ENCODE measurements at places on chromosomes 11 and 22. TPM values are rescaled to one million over a fixed set of nuclear protein-coding genes. Genes with fewer than 3 reads are reported as not detected.

DNA sequence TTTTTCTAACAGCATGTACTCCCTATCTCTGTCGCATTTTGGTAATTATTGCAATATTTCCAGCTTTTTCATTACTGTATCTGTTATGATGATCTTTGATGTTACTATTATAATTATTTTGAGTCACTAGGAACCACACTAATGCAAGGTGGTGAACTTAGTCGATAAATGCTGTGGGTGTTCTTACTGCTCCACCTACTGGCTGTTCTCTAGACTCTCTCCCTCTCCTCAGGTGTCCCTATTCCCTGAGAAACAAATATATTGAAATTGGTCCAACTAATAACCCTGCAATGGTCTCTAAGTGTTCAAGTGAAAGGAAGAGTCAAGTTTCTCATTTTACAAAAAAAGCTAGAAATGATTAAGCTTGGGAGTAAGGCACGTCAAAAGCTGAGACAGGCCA is 10.5 kb downstream of the ARL14EP start:
- no peak for DNase-seq

DNA sequence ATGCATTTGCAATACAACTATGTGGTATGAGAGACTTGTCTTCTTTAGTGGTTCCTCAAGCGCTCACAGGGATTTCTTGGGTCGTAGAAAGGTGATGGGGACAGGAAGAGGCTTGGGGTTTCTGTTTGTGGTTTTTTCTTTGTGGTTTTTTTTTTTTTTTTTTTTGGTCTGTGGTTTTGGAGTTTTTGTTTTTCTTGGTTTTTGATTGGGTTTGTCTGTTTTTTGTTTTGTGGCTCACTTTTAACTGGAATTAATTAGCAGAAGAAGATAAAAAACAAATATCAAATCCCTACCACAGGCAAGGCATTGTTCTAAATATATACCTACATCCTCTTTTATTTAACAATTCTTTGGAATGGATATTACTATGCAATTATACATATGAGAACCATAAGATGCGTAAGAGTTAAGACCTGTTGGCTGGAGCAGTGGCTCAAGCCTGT is 5.5 kb downstream of the TTC28 start:
- DNase-seq = no peak

GRCh38 chr11:111379602-111380136 is 594 bp upstream of the POU2AF1 start:
- no peak for DNase-seq

GRCh38 chr11:38543311-38543710 is 1945.3 kb upstream of the RAG2 start:
- DNase-seq = no peak

DNA sequence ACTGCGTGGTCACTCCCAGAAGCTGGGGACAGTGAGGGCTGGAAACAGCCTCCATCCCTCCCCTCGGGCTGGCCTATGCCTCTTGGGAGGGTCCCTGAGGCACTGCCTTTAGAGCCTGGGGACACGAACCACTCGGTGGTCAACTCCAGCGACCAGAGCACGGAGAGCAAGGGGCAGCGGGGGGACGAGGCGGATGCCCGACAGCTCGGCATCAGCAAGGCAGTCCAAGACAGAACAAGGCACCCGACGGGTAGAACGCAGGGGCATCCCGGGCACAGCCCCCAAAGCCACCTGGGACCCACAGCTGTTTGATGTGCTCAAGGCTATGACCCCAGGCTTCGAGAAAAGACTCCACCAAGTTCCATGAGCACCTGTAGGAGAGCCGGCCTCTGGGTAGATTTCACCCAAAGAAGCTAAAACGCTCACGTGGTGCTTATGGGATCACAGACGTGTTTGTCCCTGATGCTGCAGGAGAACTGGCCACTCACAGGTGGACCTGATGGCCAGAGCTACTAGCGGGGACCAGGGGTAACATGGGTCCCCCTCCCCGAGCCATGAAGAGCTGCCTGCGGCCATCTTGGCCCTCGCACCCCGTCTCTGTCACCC is 510 bp upstream of the LSP1 start:
- no peak for DNase-seq

L3MBTL2 gene
- total RNA-seq = 18.2 TPM

OR8K5 gene
- not detected for total RNA-seq

GRCh38 chr22:49333206-49333605 is 494.5 kb downstream of the BRD1 start:
- no peak for DNase-seq

MOV10L1 gene
- total RNA-seq = 0.22 TPM

GRCh38 chr11:111683806-111684205 is 81.6 kb downstream of the SIK2 start:
- DNase-seq = no peak

JAM3 gene
- 18.3 TPM for total RNA-seq

GRCh38 chr11:16780146-16780545 is 41.7 kb downstream of the C11orf58 start:
- peak; percentile 55 for DNase-seq

GRCh38 chr11:116580799-116581198 is 192.0 kb downstream of the BUD13 start:
- no peak for DNase-seq

DNA sequence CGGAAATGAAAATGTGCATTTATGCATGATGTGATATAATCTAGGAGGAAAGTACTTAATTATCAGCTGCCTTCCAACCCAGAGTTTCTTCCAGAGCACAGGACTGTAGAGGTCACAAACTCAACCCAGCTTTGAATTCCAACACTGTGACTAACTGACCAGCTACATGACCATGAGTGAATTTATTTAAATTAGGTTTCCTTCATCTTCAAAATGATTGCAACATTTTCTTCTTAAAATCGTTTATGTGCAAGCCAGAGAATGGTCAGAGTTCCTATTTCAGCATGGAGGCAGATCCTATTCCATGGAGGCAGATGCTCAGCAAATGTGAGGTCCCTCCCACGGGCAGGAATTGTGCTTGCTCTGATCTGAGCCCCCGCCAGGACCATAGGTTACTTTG is 42.4 kb downstream of the OSBP start:
- DNase-seq = no peak

DNA sequence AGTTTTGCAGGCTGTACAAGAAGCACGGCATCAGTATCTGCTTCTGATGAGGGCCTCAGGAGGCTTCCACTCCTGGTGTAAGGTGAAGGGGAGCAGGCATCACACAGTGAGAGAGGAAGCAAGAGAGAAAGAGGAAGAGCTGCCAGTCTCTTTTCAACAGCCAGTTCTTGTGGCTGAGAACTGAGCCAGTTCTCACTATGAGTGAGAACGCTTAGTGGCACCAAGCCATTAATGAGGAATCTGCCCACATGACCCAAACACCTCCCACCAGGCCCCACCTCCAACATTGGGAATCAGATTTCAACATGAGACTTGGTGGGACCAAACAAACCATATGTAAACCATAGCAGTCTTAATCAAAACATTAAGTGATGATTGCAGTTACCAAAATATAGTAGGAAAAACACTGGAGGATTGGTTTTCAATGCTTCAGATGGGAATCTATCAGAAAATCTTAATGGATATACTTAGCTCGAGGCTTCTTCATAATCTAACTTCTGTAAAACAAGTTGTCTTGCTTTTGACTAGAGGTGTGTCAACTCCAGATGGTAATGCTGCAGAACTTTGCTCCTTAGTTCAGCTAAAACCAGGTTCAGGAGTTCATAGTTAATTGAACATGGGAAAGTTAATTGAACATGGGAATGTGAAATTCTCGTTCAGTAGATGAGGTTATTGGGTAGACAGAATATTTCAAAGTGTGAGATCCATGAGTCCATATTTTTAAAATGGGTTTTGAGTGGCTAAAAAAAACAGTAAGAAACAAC is 12.2 kb downstream of the FAR1 start:
- DNase-seq = no peak

GRCh38 chr22:48224332-48224731 is 1461.9 kb downstream of the TBC1D22A start:
- no peak for DNase-seq

DNA sequence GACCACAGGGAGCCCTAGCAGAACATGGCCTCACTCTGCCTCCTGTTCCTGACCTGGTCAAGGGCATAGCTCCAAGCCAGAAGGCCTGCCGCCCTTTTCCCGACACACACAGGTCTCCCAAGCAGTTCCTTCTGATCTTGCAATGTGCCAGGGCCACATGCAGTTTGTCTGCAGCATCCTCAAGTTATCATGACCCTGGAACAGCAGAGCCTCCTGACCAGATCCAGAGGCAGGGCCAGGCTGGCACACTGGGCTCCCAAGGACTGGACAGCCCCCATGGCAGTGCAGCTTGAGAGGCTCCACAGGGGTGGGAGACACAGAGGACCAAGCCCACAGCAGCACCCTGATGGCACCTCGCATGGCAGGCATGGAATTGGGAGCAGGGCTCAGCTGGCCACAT is 31.2 kb downstream of the GNAZ start:
- DNase-seq = no peak

GRCh38 chr11:122882857-122883645 is 492 bp downstream of the JHY start:
- DNase-seq = peak; percentile 71

TMEM121B gene
- 1.7 TPM for total RNA-seq

GRCh38 chr11:126186708-126187529 is 24.5 kb downstream of the RPUSD4 start:
- DNase-seq = no peak

DNA sequence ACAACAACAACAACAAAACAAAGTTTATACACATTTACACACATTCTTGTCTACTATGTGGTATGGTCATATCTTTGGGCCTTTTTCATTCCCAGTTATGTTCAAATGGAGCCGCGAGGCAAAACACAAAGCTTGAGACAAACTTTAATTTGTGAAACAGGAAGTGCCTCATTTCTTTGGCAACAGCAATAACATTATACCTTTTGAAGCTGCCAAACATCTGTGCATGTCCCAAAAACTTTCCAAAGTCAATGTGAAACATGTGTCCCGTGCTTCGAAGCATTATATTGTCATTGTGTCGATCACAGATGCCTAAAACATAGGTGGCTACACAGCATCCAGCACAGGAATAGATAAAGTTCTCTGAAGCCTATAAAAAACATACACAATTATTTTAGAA is 25.0 kb upstream of the RPS13 start:
- no peak for DNase-seq

- DNase-seq = peak; percentile 10
Observed at GRCh38 chr22:44406341-44407170, 91.5 kb downstream of the RTL6 start.

NPTXR gene
- total RNA-seq = 23.4 TPM

GRCh38 chr11:95723361-95723942 is 66.1 kb downstream of the FAM76B start:
- no peak for DNase-seq

- peak; percentile 48 for DNase-seq
Observed at GRCh38 chr22:17492247-17492646, 71.1 kb upstream of the SLC25A18 start.

- DNase-seq = no peak
Observed at GRCh38 chr11:57103899-57104605, 77.7 kb upstream of the LRRC55 start.

Data from left ventricle myocardium superior (tissue), 1 donor.